HCEC 1CT (cell line): ENCODE measurements at places on chromosomes 3 and 15.

DNA sequence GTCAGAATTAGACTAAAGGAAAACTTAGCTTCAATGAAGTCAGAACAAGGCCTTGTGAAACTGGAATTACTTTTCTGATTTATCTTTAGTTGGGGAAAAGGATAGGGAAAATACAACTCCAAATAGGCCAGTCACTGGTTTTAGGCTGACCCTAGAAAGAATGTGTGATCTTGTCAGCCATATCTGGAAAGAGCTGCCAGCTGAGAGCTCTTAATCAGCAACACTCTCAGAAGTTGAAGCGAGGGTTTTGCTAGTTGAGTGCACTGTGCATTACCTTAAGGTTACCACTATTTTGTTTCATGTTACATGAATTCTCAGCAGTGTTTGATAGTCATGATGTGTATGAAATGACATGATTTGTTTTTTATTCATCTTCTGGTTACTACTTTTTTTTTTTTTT is 905.3 kb upstream of the ALCAM start:
- DNase-seq: no peak

DNA sequence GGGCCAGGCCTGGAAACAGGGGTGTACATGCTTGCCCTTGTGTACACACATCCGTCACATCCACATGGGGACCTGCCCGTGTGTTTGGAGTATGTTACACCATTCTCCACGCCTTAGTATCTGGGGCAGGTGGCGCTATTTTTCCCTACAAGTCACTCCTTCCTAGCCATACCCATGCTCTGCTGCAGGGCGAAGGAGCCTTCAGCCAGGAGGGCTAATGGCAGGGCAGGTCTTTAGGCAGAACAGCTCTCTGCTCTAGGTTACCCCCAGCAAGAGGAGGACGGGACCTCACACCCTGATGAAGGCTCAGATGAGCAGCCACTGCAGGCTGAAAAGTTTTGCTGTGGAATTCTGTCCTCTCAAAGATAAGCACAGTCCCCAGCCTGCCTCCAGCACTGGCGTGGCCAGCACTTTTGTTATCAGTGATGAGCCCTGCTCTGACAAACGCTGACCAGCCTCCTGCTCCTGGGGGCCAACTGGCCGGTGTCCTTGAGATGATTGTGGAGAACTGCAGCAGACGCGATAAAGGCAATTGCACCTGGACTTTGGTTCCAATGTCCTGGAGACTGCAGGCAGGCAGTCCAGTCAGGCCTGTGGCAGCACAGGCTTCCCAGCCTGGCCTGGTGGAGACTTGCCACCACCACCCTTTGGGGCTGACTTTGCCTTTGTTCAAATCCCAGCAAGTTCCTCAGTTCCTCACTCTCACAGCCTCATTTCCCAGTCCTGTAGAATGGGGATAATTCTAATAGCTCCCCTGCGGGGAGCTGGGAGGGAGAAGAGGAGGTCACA is 19.8 kb upstream of the PIGZ start:
- DNase-seq: no peak

DNA sequence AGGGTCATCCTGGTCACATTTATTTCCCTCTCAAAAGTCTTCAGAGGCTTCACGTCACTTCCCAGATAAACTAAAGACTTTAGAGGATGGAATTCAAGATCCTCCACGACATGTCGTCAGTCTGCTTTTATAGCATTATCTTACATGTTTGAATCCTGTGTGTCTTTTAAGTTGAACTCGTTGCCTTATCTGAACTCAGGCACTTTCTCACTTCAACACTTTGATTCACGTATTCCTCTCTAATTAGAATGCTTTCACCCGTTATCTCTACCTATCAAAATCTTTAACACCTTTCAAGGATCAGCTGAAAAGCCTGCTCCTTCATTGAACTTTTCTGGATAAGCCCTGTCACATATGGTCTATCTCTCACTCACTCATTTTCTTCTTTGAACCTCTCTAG is 97.1 kb downstream of the MAP2K5 start:
- no peak for DNase-seq

DNA sequence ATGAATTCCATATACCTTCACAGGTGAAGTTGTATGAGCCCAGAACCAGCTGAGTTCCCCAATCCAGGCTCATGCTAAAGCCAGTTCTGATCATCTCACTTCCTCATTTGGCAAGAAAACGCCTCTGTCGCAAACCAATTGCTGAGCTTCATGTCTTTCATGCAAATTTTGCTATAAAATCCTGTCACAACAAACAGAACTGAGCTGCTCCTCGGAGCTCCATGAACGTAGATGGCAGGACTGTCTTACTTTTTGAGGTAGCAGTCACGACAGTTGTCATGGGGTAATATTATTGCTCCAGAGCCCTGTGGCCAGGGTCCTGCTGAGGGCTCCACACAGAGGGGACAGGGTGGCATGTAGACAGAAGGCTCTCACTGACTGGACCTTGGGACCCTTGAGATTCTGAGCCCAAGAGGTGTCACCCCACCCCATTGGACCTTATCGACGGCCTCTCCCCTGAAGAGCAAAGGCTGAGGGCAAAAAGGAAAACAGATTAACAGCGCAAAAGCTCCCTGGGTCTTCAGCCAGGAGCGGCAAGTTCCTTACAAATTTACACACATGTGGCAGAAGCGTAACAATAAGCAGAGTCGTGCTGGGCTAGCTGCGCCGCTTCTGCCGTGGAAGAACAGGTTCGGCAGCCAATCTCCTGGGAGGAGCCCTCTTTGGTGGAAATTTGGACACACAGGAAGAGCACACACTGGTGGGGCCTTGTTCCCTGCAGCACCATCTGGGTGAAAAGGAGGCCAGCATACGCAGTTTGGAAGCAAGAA is 249.2 kb downstream of the OPA1 start:
- DNase-seq: no peak

DNA sequence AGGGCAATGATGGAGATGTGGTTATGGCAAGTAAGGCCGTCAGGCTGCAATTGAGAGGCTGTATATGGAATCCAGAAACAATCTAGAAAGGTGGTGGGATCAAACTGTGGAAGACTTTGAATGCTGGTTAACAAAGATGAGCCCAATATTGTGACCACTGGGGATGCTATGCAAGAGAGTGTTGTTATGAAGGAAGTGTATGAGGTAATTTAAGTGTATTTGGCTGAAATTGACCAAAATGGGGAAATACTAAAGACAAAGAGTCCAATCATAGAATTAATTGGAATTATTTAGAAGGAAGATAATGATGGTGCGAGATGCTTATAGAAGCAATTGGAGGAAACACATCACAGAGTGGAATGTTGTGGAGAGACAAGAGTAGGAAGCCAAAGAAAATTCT is 24.5 kb downstream of the BTLA start:
- no peak for DNase-seq

GRCh38 chr3:57279685-57280084 is 12.8 kb downstream of the ASB14 start:
- DNase-seq: no peak

GRCh38 chr3:188671971-188672370 is 499.8 kb upstream of the TPRG1 start:
- no peak for DNase-seq
